ENCODE measurements at places on chromosomes 1 and 21.

GRCh38 chr21:44295163-44295573, 4.7 kb upstream of the PFKL start:
- no peak for DNase-seq

DNA sequence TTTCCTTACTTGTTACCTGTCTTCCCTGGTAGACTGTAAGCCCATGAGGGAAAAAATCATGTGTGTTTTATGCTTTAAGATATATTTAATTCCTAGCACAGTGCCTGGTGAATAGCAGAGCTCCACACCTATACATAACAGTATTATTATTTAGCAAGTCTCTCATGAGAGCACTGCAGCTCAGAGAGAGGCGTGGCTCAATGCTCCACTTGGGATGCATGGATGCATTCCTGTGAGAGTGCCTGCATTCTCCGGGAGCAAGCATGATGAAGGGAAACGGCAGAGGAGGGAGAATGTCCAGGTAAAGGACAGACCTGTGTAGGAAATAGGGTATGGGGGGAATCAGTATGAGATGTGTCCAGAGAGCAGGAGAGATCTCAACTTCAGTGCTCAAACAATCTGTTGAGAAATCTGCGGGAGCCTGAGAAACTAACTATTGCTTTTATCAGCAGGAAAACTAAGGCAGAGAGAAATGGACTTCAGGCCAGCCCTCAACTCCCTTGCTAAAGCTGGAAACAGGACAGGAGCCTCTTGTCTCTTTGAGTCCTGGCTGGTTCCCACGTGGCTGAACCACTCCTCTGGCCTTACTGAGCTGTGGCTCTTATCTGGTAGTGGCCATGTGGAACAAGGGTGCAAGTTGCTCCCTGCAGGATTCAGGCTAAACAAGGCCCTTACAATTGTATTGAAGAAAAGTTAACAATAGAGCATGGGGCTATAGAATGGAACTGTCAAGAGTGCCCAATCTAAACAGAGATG, 113.1 kb downstream of the KCNN3 start:
- DNase-seq: no peak

- DNase-seq: no peak
These were observed 72.9 kb downstream of the UCHL5 start for GRCh38 chr1:192986110-192986747.

- DNase-seq: no peak
These were observed 162.2 kb downstream of the DSCAM start for GRCh38 chr21:40684726-40685125.

DNA sequence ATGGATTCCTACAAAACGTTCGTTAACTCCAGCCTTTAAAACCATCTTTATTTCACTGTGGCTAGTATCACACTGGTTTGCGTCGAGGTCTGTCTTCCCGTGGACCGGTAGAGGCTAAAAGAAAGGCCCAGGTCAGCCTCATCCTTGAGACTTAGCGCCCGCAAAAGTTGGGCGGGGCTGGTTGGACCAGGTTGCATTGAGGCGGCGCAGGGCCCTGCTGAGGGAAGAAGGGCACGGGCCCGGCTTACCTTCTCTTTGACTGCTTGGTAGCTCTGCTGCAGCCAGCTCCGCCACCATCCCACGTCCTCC, 455 bp downstream of the BSDC1 start:
- peak; percentile 48 for DNase-seq

DNA sequence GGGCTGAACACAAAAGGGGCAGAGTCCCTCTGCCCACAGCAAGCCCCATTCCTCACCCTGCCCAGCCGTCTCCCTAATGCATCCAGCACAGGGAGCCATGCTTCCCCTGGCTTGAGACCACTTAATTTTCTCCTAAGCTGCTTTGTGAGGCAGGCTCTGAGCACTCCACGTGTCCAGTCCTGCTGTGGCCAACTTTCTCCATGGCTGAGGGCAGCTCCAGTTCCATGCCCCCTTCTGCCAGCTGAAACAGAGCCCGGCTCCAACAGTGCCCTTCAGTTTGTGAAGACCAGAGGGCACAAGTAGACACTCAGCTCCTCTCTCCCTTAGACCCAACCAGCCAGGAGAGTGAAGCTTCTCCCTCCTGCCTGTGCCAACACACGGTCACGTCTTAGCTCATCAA, 33.8 kb downstream of the PLEKHA6 start:
- DNase-seq: no peak

DNA sequence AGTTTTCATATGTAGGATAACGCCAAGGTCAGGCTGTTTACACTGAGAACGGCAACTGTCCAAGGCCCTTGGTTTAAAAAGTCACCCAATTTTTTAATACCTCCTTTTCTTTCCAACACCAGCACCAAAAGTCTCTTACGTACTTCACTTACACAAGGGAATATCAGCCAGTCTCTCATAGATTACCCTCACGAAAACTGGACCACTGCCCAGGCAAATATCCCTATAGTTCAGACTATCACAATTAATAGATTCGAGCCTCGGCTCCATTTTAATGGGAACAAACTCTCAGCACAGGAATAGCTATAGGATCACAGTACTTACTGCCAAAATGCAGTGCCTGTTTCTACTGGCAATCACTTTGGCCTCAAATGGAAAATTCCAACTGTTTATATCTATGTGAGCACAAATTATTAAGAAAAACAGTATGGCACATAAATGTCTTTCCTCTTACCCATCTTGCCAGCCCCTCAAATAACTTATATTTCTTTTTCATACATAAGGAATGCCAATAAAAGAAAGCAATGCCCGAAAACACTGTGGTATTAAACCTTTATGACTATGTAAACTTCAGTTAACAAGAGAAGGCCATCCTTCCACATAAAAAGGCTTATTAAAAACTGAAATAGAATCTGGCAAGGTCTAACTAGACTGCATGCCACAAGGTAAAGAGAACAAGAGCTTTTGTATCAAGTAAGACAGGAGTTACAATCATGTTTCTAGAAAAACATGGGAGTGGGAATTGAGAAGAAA, 97.8 kb downstream of the SLC45A1 start:
- DNase-seq: no peak

DNA sequence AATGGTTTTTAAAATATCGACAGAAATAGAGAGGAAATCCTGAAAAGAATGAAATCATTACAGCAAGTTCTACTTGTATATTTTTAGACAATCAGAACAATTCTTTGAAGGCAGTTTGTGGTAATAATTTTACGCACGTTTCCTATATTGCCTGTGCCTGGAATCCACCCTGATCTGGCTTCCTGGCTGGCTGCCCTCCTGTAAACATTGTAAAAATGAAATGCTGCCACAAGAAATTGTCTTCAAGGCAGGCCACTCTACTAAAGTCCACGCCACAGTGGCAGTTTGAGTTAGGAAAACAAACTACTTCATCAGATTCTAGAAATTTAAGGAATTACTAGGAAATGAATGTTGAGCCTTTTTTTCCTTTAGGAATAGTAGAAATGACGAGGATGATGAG, 454.5 kb upstream of the NR5A2 start:
- DNase-seq: no peak

- DNase-seq: no peak
These were observed 225.6 kb downstream of the BRINP3 start for GRCh38 chr1:190252046-190252445.

GRCh38 chr1:94169126-94169525, 48.2 kb upstream of the ABCA4 start:
- no peak for DNase-seq

- peak; percentile 17 for DNase-seq
These were observed 1.9 kb downstream of the YBX1 start for GRCh38 chr1:42684139-42684538.

- DNase-seq: no peak
These were observed 12.7 kb downstream of the EPHA10 start for GRCh38 chr1:37752213-37752582.

DNA sequence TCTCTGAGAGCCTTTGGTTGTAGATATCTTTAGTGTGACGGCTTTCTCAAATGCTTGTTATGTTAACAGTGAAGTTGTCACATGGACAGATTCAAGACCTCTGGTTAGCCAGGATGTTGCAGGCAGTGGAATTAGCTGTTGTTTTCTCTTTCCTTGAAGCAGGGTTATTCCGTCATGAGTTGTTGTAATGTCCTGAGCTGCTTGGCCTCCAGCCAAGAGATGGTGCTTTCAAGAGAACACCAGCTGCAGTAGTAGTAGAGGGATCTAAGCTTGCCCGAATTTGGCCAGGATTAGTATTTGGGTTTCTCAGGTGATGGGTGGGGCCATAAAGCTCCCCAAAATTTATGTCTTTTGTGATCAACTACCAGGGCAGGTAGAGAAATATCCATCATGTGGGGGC, 13.4 kb downstream of the KCNE1 start:
- DNase-seq: no peak

DNA sequence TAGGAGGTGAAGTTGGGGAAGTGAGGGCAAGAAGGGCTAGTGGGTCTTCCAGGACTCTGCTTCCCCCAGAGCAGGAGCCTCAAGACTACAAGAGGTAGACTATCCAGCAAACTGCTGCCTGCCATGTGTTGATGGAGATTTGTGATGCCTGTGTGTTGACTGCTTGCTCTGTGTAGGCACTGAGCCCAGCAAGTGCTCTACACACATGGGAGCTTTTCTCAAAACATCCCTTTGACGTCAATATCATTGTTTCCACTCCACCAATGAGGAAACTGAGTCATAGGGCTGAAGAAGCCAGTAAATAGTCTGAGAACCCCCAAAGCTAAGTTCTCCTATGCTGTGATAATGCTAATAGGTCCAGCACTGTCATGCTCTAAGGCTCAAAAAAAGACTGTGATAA, 207.2 kb upstream of the NFIA start:
- DNase-seq: no peak

- peak; percentile 37 for DNase-seq
These were observed 659 bp downstream of the AGO1 start for GRCh38 chr1:35883635-35884101.

DNA sequence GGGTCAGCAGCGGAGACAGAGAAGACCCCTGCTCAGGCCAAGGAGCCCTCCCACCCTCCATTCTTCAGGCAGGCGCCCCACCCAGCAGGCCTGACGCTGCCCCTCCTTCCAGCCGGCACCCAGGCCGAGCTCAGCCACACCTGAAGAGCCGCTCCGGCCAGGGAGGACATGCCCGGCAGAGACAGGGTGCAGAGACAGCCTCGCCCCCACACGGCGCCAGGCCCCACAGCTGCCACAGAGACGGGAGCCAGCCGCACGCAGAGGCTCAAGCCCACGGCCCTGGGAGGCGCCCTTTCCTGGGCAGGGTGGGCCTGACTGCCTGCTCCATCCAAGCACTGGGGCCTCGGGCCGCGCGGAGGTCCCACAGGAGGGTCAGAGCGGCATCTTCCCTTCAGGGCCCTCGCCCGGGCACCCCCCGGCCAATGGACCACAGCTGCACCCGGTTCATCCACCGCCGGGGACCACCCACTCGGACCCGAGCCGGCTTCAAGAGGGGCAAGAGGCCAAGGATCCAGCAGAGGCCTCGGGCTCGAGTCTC, 5.2 kb downstream of the TTLL10 start:
- no peak for DNase-seq

DNA sequence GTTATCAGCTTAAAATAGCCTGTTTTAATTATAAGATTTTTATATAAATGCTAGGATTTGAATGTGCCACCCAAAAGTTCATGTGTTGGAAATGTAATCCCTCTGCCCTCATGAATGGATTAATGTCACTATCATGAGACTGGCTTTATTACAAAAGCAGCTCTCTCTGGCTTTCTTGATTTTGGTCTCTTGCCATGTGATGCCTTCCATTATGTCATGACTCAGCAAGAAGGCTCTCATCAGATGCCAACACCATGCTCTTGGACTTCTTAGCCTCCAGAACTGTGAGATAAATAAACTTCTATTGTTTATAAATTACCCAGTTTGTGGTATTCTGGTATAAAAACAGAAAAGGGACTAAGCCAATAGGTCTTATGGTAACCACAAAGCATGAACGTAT, 6.9 kb upstream of the PRSS38 start:
- no peak for DNase-seq

Measured in activated CD4-positive, alpha-beta T cell treated with anti-CD3 and anti-CD28 coated beads, Interleukin-2, amount 10 ng/mL, durations not matched to agents 7 days and 5 days (primary cell).